ENCODE measurements at places on chromosomes 7 and 10.

DNA sequence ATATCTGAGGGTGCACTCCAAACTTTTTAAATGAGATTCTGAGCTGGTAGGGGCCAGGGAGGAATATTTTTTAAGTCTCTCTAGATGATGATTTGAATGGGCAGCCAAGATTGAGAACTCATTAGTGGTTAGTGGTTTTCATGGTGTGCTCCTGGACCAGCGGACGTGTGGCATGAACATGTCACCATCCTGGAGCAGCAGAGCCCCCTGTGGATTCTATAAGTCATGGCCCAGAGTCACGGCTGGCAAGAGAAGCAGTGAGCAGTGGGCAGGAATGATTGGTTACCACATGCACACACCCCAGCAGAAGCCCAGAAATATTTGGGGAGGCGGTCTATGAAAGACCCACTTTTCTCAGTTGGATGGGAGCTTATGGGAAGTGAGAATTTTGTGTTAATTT lies 21.2 kb upstream of the UCN3 start:
- peak; percentile 22 for DNase-seq

DNA sequence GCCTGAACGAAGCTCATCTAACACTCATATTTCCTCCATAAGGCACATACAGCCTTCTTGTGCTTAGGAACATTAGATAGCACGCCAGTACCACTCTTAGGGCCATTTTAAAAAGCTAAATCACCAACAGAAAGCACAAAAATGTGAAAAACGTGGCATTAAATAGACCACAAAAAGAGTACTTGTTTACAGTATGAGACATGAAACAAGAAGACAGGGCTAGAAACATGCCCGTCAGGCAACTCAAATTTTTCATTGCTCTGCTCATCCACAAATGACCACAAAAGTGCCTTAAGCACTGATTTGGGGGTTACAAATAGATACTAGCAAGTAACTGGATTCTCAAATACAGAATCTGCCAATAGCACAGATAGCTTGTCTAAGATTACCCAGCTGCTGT lies 67.8 kb downstream of the ELMO1 start:
- no peak for DNase-seq

- no peak for DNase-seq
These were observed 54.4 kb upstream of the TMEM72 start for GRCh38 chr10:44856696-44857095.

DNA sequence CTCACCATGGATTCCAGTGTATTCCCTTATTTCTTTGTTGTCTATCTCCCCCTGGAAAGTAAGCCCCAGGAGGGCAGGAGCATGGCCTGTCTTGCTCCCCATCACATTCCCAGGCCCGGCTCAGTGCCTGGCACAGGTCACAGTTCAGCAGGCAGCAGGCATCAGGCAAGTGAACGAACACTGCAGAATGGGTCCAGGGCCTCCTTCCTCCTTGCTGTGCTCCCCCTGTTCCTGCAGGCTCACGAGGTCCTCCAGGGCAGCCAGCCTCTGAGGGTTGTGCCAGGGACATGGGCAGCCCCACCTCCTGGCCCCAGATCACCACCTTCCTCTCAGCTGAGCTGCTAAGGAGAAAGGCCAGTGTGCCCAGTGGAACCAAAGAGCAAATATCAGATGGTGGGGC lies 41.8 kb downstream of the PDLIM1 start:
- DNase-seq: no peak

DNA sequence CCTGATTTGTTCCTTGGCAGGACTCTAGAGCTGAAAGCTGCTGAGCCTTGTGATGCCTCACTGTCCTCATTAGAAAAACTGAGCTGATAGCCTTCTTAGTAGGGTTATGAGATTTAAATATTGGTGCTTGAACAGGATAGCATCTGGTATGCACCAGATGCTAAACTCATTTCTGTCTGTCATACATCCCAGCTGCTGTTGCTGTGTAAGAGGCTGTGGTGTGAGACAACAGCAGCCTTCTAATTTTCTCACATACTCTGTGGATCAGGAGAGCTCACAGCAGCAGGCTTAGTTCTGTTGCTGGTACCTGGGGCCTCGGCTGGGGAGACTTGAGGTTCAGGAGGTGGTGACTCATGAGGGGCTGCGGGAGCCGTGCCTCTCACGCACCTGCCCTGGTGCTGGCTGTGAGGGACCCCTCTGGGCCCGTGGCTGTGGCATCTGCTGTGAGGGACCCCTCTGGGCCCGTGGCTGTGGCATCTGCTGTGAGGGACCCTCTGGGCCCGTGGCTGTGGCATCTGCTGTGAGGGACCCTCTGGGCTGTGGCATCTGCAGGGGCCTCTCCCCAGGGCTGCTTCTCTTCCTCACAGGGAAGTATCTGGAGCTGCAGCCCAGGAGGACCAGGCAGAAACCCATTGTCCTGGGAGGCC lies 12.5 kb downstream of the DYNC2I1 start:
- no peak for DNase-seq

- no peak for DNase-seq
These were observed 102.3 kb downstream of the HECTD2 start for GRCh38 chr10:91512458-91512857.

DNA sequence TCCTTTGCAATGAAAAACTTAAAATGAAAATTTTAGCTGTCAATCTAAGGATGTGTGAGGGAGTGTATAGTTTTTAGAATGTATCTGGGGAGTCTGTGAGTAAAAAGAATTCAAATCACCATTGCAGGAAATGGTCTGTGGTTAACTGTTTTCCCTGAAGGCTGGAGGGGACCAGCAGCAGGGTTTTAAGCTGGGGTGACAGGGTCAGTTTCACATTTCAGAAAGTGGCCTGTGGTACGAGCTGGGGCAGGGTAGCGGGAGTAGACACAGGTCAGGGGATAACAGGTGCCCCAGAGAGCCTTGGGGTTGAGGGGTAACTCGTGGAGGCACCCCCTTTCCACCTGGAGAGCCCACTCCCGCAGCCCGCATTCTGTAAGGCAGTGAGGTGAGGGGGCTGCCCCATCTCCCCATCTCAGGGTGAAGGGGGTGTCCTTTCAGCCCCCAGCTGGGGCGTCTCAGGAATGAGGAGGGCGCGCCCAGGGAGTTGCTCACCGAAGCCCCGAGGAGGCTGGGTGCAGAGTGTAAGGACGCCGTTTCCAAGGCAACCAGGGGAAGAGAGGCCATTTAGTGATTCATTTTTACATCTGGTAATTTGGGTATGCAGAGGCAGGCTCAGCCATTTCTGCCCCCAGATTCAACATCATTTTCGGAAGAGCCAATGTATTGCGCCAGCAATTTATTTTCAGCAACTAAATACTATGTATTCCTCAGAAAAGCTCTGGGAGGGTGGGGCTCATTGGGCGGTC lies 168.9 kb downstream of the SLIT1 start:
- no peak for DNase-seq

- DNase-seq: peak; percentile 69
These were observed 31.0 kb downstream of the MKI67 start for GRCh38 chr10:128095027-128095752.

DNA sequence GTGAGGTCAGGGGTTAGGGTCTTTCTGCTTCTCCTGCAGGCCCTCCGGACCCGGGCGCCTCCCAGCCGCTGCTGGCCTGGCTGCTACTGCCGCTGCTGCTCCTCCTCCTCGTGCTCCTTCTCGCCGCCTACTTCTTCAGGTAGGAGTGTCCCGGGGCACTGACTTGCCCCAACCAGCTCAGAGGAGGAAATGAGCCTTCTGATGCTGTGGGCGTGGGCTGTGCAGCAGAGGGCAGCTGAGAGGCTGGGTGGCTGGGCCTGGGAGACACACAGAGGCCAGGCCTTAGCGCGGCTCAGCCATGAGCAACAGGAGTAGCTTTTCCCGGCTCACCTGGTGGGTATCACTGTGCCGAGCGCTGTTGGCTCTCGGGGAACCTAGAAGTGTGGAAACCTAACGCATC lies 78.9 kb downstream of the MKI67 start:
- DNase-seq: no peak

DNA sequence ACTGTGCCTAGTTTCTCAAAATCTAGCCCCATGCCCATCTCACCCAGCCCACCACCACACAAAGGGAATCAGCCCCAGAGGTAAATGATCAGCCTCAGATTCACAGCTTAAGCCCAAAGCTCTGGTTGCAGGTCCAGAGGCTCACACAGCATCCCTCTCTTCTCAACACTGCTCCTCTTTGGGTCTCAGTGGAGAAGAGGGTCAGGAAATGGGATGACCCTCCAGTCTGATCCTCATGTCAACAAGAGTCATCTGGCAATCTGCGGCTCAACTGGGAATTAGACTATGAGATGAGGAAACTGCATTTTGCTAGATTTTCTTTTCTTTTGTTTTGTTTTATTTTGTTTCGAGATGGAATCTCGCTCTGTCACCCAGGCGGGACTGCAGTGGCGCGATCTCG lies 126.2 kb upstream of the PDLIM1 start:
- DNase-seq: no peak

DNA sequence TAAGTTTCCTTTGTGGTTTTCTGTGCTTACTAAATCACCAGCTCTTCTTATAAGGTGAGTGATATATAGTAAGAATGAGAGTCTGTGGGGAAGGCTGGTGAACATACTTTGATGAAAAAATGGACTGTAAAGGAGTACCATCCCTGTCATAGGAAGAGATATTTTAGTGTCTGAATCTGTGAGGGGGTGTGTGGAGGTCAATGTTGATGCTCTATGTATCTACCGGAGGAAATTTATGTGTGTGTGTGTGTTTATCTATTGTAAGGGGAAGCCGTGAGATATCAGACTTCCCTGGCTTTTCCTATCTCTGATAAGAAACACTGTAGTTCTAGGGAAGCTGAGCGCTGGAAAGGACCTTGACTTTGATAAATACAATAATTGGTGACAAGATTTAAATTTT lies 179.0 kb downstream of the PCDH15 start:
- DNase-seq: no peak

- no peak for DNase-seq
These were observed 140.4 kb downstream of the DKK1 start for GRCh38 chr10:52454491-52454890.

DNA sequence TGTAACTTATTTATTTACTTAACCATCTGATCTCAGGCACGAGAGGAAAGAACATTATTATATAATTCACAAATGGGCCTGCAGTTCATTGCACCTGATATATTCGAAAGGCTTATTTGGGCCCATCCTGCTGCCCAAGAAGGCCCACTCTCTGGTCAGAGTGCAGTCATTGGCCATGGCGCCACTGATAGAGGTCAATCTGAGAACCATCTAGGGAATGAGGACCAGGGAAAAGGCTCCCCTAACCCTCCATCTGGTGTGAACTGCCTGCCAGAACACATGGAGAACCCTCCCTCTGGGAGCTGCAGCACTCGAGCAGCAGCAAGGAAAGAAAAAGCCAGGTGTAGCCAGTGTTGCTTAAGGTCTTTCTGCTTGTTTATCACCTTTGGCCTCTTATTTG lies 136.6 kb downstream of the REEP3 start:
- DNase-seq: no peak

GRCh38 chr10:36354633-36355032 lies 712.5 kb upstream of the FZD8 start:
- DNase-seq: no peak

DNA sequence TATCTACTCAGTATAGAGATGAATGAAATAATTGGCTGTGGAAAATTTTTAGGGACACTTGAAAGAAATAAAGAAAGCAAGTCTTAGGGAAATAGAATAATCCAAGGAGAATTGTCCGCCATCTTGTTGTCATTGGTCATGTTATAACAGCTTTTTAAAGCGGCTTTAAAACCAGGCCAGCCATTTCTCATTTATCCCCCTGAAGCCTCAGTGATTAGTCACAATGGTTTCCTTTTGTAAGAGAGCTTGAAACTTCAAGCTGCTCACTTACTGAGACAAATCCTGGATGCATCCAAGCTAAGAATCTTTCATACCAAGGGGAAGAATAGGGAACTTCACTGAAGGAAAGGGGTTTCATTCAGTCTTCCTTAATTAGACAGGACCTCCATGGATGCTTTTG lies 67.9 kb downstream of the SGCE start:
- no peak for DNase-seq

- DNase-seq: no peak
These were observed 11.0 kb downstream of the LCOR start for GRCh38 chr10:96842896-96843723.

GRCh38 chr10:74507951-74508350 lies 318.4 kb upstream of the KAT6B start:
- no peak for DNase-seq

All from DMS53 (cell line).